Articular chondrocyte of knee joint (primary cell): ENCODE measurements at places on chromosomes 3 and 15. TPM values are rescaled to one million over a fixed set of nuclear protein-coding genes. Genes with fewer than 3 reads are reported as not detected.

Gene STAC
- total RNA-seq: 0.13 and 0.65 TPM in 2 replicates

Gene CCR2
- not detected in 2 replicates for total RNA-seq

Gene GUCA1C
- not detected in 2 replicates for total RNA-seq

Gene FAM43A
- total RNA-seq: 4.1 and 6.8 TPM in 2 replicates

Gene OTOL1
- not detected in 2 replicates for total RNA-seq

Gene CADM2
- 0.11 TPM in 1 of 2 replicates, not detected in the other for total RNA-seq

Gene SLC22A14
- total RNA-seq: 0.32 and 0.52 TPM in 2 replicates

Gene NGRN
- 58.3 and 63.7 TPM in 2 replicates for total RNA-seq

Gene EPB42
- total RNA-seq: not detected in 2 replicates

Gene GP9
- total RNA-seq: not detected in 2 replicates

Gene TM6SF1
- 0.11 TPM in 1 of 2 replicates, not detected in the other for total RNA-seq

Gene BSN
- total RNA-seq: 0.22 and 0.26 TPM in 2 replicates

Gene MYL3
- 0.65 TPM in 1 of 2 replicates, not detected in the other for total RNA-seq

Gene FOXB1
- not detected in 2 replicates for total RNA-seq

Gene KLF15
- total RNA-seq: 1.5 and 2.2 TPM in 2 replicates

Gene HIGD2B
- total RNA-seq: not detected in 2 replicates

Gene CLN6
- total RNA-seq: 13.0 and 15.4 TPM in 2 replicates

Gene FAM98B
- total RNA-seq: 12.0 and 13.4 TPM in 2 replicates

Gene VIPR1
- total RNA-seq: not detected in 2 replicates

Gene C3orf20
- total RNA-seq: 0.13 and 0.22 TPM in 2 replicates

Gene DUOXA2
- total RNA-seq: not detected in 2 replicates

Gene CACNA2D2
- 0.22 TPM in 1 of 2 replicates, not detected in the other for total RNA-seq

Gene IMPG2
- 0.39 and 0.54 TPM in 2 replicates for total RNA-seq

Gene FBXW12
- total RNA-seq: not detected in 2 replicates

Gene SLC6A20
- total RNA-seq: not detected in 2 replicates

Gene CHRM5
- total RNA-seq: not detected in 2 replicates

Gene THOC7
- 54.0 and 54.6 TPM in 2 replicates for total RNA-seq

Gene CNTN4
- not detected in 2 replicates for total RNA-seq

Gene RPLP1
- 131 and 143 TPM in 2 replicates for total RNA-seq

Gene RYR3
- total RNA-seq: not detected in 2 replicates

Gene SLC35A5
- 77.4 and 91.0 TPM in 2 replicates for total RNA-seq

Gene ACP3
- not detected in 2 replicates for total RNA-seq

Gene PTX3
- total RNA-seq: 174 and 549 TPM in 2 replicates

Gene PRSS50
- under 0.01 TPM in 1 of 2 replicates, not detected in the other for total RNA-seq

Gene CCDC174
- 17.4 and 22.7 TPM in 2 replicates for total RNA-seq

Gene ABHD6
- 5.1 and 5.9 TPM in 2 replicates for total RNA-seq

Gene SSUH2
- 0.11 TPM in 1 of 2 replicates, not detected in the other for total RNA-seq

Gene KBTBD12
- total RNA-seq: under 0.01 TPM in 1 of 2 replicates, not detected in the other
